ENCODE measurements at places on chromosomes 13 and 19. TPM values are rescaled to one million over a fixed set of nuclear protein-coding genes. Genes with fewer than 3 reads are reported as not detected.

- DNase-seq: no peak
Measured at GRCh38 chr13:25702386-25702785, 330.6 kb downstream of the ATP8A2 start.

GRCh38 chr19:27780367-27781075, 1432.4 kb downstream of the UQCRFS1 start:
- no peak for DNase-seq

DNA sequence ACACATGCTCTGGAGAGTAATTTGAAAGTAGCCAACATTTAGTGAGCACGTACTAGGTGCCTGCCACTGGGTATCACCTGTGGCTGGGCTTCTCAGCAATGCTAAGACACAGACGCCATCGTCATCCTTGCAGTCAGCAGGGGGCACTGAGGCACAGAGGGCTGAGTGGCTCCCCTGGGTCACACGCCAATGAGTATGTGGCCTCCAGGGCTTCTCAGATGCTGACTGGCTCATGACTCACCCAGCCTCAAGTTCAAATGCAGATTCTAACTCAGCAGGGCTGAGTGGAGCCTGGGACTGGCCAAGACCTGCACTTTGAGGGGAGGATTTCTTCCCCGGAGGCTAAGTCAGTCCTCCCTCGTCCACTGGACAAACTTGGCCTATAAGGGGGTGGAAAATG, 115.1 kb upstream of the CACNA1A start:
- DNase-seq: no peak

- DNase-seq: no peak
Measured at GRCh38 chr13:76873445-76873844, 12.8 kb downstream of the KCTD12 start.

DNA sequence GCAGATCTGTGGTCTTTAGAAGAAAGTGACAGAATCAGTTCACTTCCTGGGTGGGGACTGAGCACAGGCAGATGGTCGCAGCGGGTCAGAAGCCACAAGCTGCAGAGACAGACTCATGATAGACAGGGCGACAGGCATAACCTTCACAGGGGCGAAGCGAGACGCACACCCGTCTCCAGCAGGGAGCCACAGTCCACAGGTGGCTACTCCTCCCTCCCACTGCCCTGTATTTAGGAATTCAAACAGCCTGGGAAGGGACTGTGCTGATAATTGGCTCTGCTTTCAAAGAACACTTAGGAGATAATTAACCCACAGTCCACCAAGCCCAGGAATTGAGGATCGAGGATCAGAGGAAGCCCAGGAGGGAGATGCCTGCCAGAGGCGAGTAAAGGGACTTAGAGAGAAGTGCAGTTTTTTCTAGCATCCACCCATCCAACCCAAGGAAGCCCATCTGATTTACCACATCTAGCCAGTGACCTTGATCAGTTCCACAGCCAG, 23.2 kb downstream of the RFX2 start:
- no peak for DNase-seq

DNA sequence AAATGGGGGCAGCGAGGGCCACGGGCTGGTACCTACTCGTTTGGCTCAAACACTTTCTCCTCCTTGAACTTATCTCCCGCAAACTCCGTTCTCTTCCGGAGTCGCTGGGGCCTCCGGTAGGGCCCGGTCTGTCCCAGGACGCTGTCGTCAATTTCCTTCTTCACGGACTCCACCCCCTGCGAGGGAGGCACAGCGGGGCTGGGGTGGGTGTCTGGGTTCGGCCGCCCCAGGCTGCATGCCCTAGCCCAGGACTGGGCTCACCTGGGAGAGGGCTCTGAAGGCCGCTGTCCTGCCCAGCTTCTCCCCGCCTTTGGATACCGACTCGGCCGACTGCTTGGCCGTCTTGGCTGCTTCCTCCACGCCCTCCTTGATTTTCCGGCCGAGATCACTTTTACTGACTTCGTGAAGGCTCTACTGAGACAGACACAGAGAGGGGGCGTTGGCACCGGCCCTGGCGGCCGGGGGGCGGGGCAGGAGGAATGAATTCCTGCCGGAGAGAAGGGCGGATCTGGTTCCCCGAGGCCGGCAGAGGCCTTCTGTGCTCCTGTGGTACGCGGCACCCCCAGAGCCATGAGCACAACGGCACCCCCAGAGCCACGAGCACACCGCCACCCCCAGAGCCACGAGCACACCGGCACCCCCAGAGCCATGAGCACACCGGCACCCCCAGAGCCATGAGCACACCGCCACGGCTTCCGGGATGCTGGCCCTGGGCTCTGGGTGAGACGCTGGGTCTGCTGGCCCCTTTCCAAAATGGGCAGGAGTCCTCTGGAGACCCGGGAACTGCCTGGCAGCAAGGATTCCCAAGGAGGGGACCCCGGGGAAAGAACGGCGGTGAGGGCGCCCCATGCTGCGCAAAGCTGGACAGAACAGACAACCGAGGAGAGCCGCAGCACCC, 8.1 kb upstream of the CTXN1 start:
- DNase-seq: no peak

- peak; percentile 53 for DNase-seq
Measured at GRCh38 chr13:41061914-41062837, 867 bp downstream of the WBP4 start.

GRCh38 chr19:16382775-16383543, 58.3 kb downstream of the KLF2 start:
- peak; percentile 74 for DNase-seq

DNA sequence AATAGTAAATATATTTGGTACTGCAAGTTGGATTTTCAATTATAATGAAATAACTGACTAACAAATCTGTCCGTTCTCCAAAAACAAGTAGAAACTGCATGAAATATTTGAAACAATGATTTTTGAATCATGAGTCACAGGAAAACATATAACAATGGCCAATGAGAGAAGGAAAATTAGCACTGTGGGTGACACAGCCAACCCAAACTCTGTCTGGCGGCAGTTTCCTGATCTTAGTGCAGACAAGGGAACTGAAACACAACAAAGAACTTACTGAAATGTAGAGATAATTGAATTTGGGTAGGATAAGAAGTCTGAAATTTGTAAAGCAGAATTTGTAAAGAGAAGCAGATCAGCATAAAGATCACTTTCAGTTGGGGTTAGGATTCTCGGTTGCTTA, 2743.3 kb upstream of the PCDH20 start:
- no peak for DNase-seq

DNA sequence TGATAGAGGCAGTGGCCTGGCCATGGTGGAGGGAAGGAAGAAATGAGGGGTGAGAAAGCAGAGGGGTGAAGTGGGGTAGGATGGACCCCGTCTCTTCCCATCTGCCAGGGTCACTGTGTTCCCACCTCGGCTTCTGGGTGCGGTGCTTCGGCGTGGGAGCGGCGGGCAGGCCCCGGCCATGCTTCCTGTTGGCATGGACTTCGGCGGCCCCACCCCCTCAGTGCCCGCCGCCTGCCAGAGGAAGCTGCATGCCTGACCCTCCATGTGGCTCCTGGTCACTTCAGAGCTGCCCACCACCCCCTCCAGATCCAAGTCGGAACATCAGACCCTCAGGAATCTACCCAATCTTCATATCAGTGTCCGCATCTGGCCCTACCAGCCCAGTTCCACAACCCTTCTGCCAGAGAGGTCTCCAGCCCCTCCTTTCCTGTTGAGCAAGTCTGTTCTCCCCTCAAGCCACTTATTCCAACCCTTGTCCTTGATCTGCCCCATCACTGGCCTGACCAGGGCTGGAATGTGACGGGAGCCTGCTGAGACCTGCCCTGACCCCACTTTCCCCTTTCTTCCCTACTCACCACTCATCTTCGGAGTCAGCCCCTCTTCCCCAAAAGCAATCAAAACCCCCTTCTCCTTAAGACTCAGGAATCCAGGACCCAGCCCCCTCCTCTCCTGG, 1.5 kb downstream of the KCNN4 start:
- no peak for DNase-seq

SLC25A41 gene
- 0.44 TPM for polyA plus RNA-seq

GRCh38 chr19:4224470-4224869, 4.9 kb upstream of the EBI3 start:
- DNase-seq: no peak

LDLR gene
- polyA plus RNA-seq: 19.9 TPM

DNA sequence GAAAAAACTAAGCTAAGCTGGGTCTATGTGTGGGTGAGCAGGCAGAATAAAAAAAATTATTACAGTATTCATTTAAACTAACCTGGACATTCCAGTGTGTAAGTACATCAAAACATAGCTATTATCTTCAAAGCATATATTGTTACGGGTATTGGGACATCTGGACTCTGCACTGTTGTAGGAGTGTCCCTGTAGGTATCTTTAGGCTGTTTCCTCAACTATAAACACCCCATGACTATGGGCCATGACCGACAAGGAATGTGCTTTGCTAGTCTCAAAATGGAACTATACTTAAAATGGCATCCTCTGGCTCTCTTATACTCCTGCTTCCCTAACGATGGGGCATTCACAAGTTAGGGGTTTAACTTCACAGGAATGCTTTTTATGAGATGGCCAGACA, 3.4 kb downstream of the SCGB2B2 start:
- DNase-seq: no peak

DACH1 gene
- polyA plus RNA-seq: 104 TPM

ENOX1 gene
- 8.8 TPM for polyA plus RNA-seq

GRCh38 chr19:38514812-38515633, 81.5 kb downstream of the RYR1 start:
- DNase-seq: peak; percentile 29

SRRM5 gene
- polyA plus RNA-seq: 0.59 TPM

C5AR1 gene
- polyA plus RNA-seq: 4.0 TPM

- DNase-seq: no peak
Measured at GRCh38 chr13:98203646-98204326, 26.7 kb upstream of the RNF113B start.

GRCh38 chr19:34480971-34481841, at the start of gene WTIP:
Gene WTIP (plus strand): TSS chr19:34481758. CDS start chr19:34481975, 217 bp downstream.
- peak; percentile 76 for DNase-seq

SUGT1 gene
- 52.2 TPM for polyA plus RNA-seq

GRCh38 chr13:51595416-51595815, 11.2 kb downstream of the WDFY2 start:
- no peak for DNase-seq

GRCh38 chr13:98541191-98541590, 35.7 kb downstream of the STK24 start:
- no peak for DNase-seq

DNA sequence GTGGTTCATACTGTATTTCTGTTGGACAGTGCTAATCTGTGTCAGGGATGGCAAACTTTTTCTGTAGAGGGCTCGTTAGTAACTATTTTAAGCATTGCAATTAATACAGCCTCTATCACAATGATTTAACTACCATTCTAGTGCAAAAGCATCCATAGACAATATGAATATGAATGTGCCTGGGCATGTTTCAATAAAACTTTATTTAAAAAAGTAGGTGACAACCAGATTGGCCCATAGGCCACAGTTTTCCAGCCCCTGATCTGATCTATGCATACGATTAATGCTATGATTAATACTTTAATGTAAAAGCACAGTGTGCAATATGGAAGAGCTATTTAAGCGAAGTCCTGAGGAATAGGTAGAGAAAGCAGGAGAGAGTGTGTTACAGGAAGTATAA, 29.6 kb downstream of the ADGRE1 start:
- no peak for DNase-seq

DNA sequence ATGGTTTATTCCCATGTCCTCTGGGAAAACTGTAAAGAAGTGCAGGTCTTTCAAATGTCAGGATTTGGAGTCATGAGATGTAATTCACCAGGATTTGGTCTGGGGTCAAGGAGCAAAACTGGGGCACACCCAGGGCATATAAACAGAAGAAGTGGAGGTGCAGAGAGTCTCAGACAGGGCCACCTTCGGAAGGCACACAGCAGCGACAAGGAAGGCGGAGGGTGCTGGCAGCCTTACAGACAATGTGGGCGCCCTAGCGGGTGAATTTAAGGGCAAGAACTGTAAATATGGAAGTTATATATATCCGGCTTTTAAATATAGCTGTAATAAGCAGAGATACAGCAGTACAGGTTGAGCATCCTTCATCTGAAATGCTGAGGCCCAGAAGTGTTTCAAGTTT, 31.2 kb downstream of the DHRS12 start:
- no peak for DNase-seq

DNA sequence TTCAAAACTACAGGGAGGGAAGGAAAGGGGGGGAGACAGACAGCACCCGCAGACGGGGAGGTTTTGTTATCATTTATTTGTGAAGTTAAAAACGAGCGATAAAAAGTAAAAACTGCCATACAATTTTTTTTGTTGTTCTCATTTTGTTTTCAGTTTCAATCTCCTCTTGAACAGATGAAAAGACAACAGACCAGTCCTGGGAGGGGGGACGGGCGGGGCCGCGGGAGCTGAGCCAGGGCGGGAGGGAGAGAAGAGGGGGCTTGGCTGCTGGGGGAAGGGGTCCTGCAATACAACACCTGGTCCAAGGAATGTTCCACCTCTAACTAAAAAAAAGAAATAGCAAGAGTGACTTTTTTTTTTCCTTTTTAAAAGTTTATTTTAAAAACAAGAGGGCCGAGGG, 11.3 kb downstream of the KHSRP start:
- DNase-seq: no peak

IRGC gene
- not detected for polyA plus RNA-seq

GRCh38 chr13:103022336-103022735, 43.9 kb downstream of the SLC10A2 start:
- no peak for DNase-seq

GRCh38 chr19:58563034-58563573, 4.7 kb upstream of the UBE2M start:
- DNase-seq: no peak

TMEM238 gene
- 0.15 TPM for polyA plus RNA-seq

ZNF146 gene
- 145 TPM for polyA plus RNA-seq

DNA sequence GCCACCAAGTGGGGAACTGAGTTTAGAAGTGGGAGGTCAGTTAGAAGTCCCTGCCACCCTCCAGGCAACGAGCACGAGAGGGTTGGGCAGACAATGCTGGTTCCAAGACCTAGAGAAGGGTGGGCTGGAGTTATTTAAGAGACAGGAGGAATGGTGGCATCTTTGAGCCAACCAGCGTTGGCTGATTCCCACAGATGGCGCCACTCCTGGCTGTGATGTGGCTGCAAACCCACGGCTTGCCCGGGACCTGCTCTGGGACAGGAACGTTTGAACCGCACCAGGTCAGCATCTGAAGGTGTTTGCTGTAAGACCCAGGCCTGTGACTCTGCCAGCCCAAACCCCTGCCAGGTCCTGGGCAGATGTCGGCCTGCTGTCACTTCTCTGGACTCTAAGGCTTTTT, 42.8 kb downstream of the BICRA start:
- no peak for DNase-seq

All from right renal cortex interstitium (tissue), 3 donors.